ENCODE measurements at places on chromosomes 3 and 15.

GRCh38 chr15:64209680-64210334, 47.0 kb upstream of the PPIB start:
- no peak for DNase-seq

- no peak for DNase-seq
These were observed 2.2 kb upstream of the ZMAT3 start for GRCh38 chr3:179073816-179074215.

- no peak for DNase-seq
These were observed 8.1 kb downstream of the ABCF3 start for GRCh38 chr3:184193991-184194539.

GRCh38 chr3:128736601-128737000, 10.6 kb downstream of the RAB7A start:
- DNase-seq, result no peak

DNA sequence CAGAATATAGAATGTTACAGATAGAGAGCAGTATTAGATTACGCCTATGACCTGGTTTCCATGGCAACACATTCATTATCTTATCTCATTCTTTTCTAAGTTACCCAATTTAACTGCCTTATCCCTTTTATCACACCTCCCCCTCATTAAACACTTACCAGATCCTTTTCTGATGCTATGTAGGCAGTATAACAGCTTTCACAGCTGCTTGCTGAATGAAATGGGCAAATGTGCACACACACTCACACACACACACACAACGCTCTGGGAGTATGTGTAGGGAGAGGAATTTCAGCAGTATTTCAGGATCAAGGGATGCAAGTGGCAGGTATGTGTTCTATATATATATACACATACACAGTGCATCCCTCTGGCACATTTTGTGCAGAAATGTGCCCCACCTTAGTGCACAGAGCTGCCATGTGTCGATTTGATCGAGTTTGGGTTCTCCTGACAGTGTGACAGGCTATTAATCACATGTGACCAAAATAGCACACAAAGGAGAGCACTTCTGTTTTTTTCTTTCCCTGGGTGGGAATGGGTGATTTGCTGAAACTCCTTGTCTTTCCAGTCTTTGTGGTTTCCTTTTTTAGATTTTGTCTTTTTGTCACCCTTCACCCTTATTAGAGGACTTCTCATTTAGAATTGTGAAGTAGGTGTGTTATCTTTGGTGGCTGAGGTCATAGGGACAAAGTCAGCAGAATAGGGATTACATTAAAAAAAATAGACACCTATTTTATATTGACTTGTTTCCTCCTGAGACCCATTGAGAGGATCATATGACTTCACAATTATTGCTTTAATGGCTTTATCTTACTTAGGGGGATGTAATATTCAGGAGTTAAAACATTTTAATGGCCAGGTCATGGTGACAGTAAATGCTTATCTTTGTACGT, 553.7 kb downstream of the PDCD6IP start:
- DNase-seq, result no peak

DNA sequence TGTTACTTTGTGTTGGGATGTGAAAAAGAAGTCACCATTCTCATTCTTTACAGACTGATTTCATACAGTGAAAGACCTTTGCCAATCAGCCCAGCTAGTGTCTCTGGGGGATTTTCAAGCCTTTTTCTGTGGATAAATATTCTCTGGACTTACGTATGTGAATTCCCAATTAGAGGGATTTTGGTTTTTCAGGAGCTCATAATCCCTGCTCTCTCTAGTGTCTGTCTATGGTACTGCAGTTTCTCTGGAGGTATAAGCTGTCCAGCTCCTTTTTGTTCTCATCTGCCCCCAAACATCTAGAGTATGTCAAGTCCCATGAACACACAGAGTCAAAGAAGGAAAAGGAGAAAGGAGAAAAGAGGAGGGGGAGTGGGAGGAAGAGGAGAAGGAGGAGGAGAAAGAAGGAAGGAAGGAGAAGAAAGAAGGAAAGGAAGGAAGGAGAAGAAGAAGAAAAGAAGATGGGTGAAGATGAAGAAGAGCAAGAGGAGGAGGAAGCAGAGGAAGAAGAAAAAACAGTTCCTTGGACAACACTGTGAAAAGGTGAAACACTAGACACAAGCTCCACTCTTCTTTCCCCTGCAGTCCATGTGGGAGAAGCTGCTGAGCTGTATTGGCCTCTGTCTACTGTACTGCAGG, 218.6 kb downstream of the GREM1 start:
- DNase-seq, result no peak

DNA sequence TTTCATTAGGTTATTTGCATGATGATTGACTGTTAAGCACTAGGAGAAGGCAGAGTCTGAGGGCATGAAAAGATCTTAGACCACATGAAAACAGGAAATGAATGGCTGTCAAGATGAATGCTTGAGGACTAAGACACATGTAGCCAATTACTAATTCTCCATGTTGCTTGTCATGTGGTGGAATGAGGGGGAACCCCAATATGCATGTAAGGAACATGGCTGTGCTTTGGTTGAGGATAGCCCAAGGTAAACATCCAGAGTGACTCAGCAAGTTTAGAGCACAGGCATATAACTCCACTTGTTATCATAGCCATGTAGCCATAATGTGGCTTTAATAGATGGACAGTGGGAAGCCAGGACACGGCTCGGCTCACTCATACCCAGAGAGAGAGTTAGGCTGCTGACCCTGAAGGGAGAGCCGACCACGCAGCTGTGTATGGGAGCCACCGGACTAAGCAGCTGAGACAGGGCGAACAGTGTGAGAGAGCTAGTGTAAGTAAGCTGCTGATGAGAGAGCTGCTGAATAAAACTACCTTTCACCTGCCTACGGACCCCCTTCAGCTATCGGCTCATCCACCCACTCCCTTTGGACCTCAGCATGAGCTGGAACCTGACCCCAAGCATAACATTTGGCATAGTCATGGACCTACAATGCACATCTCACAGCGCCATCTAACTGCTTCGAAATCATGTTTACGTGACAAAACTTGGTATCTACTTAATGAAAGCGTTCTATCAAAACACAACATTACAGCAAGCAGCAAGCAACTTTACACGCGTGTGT, 37.6 kb downstream of the ANO10 start:
- DNase-seq, result no peak

DNA sequence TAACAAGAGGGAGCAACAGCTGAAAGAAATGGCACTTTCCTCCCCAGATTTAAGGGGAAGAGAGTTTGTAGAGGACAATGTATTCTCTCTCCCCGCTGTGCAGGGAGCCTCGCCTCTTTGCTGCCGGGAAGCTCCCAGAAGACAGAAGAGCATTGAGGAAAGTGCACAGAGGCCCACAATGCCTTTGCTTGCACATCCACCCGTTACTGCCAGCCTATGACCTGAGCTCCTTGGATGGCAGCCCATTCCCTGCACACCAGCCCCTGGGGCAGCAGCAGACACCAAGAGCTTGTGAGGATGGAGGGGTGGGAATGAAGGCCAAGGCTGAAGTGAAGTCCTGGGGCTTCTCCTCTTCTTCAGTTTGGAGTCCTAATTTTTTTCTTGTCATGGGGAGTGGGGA, 67.0 kb downstream of the CLDN11 start:
- DNase-seq, result no peak

DNA sequence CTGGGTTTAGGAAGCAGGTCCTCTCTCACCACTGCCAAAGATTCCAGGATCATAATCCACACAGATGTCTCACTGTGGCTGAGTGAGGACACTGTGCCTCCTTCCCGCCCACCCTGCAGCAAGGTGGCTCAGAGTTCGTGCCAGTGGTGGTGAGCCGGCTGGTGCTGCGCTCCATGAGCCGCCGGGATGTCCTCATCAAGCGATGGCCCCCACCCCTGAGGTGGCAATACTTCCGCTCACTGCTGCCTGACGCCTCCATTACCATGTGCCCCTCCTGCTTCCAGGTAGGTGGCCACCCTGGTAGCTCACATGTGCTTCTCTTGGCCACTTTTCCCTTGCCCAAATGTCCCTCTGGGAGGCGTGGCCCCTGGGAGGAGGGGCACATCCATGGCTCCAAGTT, 9.0 kb upstream of the RHO start:
- no peak for DNase-seq

DNA sequence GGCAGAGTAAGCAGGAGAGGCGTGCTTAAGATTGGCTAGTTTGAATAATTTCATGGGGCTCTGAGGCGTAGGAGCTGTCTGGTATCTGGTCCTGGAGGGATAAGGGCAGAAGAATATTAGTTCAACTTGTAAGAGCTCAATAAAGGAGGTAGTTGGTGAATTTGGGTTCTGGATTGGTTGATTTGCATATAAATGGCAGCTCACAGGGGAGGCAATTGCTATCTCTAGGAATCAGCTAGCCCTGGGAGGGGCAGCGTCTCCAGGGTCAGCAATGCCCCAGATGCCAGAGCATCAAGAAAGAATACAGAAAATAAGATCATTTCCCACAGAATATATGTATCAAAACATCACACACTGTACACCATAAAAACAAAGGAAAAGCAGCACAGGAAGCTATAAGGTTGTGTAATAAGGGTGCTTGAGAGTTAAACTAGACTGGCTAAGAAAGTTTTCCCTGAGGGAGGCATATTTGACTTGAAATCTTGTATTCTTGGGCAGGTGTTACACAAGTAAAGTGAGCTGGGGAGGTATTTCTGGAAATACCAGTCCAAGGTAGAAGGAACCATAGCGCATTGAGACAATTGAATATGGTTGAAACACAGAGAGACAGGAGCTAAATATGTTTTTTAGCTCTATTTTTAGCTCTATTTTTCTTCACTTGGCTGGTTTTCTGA, 6.1 kb downstream of the MOBP start:
- no peak for DNase-seq
